ENCODE measurements at places on chromosomes 7 and 10.
A peak's percentile ranks its signal among the peaks of the same experiment; 100 is the strongest.

DNA sequence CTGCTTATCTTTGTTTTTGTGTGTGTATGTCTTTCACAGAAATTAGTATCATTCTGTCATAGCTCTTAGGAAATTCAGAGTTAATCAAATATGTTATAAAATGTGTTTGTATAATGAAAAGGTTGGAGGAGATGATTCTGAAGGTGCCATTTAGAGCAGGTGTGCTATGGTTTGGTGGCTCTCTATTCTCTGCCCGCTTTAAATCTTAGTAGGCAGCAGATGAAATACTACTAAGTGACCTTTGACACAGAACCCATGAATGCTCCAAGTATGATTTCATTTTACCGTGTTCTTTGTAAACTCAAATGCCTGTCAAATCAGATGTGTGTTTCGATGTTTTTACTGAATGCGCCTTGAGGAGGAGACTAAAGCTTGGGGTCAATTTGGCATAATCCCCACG lies 24.5 kb downstream of the ZEB1 start:
- no peak for DNase-seq

GRCh38 chr10:131050162-131050766 lies 261.3 kb downstream of the TCERG1L start:
- no peak for DNase-seq

DNA sequence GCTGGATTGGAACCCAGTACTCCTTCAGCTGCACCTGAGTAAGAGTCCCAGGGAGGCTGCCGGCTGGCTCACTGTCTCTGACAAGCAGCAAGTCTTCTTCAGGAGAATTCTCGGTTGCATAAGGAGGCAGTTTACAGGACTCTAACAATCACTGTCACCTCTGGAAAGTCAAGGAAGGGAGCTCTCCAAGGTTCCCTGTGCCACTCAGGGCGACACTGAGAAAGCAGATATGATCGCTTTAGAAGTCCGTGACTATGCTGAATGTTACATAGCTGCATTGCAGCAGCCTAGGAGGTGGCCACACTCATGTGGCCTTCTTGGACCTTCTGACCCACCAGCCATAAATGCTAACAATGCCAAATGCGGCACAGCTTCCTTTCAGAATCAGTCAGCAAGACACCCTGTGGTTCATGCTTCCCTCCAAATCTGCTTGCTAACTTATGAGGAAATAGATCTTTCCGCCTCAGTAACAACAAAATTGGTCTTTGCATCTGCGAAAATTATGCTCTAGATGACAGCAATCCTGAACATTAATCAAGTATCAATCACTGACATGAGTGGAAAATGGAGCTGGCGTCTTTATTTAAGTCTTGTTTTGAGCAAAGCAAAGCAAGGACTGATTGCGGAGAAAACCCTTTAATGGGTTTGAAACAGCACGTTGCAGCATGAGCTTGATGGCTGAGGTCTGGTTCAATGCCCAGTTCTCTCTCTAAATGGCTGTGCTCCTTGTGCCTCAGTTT lies 132.9 kb downstream of the ATXN7L1 start:
- no peak for DNase-seq

- no peak for DNase-seq
These were observed 54.5 kb downstream of the WAC start for GRCh38 chr10:28587270-28587969.

DNA sequence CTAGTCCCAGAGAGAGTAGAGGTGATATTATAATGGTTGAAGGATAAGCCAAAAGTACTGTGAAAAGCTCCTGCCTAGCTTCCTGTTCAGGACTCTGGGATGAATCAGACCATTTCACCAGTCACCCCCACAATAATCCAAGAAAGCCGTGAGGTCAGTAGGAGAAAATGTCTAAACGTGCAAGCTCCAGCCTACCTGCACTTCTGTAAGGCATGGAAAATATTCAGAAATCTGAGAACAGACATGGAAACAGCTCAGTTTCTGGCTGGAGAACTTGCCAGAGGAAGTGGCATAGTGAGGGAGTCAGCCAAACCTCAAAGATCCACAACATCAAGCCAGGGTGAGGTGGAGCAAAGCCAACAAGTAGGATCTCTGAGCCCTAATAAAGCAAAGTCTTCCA lies 58.2 kb downstream of the ELAPOR2 start:
- DNase-seq: no peak

- DNase-seq: no peak
These were observed 42.9 kb downstream of the ELFN1 start for GRCh38 chr7:1712907-1713501.

GRCh38 chr10:117689566-117689965 lies 147.0 kb downstream of the EMX2 start:
- DNase-seq: no peak

DNA sequence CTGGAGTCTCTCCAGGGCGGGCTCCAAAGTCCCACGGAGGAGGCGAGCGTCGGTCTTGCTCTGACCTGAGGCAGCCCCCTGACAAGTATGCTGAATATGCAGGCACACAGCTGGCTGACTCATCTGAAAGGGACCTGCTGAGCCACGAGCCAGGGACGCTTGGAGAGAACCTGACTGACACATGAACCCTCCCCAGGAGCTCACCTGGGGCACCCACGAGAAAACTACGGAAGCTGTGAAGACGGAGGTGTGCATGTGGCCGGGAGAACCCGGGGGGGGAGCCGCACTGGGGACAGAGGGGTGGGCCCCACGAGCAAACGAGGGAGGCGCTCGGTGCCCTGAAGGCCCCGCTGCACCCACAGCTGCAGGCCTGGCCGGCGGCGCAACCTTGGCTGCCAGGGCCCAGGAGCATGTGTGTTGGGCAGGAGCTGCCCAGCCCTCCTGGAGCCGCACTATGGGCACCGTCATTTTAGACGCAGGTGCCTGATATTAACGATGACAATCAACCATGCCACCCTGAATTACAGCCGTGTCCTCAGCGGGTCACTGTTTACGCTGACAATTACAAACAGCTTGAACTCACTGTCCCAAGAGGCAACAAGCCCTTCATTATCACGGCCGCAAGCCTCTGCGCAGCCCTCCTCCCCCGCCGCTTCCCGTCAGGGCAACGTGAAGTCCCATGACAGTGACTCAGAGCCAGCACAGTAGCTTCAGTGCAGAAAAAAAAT lies 64.7 kb downstream of the DIP2C start:
- peak; percentile 58 for DNase-seq

DNA sequence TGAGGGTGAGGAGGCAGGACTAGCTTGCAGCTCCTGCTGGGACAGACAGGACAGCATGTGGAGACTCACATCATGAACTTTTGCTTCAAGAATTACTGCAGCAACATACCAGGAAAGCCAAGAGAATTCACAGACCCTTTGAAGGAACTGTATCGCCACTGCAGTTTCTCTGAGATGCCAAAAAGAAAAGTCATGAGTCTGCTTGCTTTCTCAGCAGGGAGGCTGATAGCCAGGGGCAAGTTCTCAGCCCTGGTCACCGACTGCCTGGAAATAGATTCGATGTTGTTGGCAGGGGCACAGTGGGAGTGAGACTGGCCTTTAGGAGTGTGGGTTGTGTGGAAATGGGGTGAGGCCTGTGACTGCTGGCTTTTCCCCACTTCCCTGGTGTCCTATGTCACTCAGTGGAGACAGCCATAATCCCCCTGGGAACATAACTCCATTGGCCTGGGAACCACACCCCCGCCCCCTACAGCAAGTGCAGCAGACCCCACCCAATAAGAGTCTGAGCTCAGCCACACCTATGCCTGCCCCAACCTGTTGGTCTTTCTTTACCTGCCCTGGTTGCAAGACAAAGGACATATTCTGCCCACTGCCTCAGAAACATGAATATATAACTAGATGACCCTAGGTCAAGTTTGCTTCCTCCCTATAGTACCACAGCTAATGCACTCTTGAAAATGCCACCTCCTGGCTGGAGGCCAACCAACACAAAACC lies 1.6 kb upstream of the SAMD9 start:
- no peak for DNase-seq

DNA sequence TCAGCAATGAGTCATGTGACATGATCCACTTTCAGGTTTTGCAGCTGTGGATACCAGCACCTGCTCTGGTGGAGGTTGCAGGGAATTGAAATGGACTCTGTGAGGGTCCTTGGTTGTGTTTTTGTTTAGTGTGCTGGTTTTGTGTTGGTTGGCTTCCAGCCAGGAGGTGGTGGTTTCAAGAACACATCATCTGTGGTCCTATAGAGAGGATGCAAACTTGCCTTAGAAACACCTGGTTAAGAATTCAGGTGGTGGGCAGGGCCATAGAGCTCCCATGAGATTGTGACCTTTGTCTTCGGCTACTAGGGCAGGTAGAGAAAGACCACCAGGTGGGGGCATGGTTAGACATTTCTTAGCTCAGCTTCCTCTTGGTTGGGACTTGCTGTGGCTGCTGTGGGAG lies 59.2 kb upstream of the CYP2C9 start:
- no peak for DNase-seq

Measured in NCI-H1417 treated with DMSO at 0.1 percent for 48 hours (cell line).